ENCODE measurements at places on chromosomes 12 and 14.
A peak's percentile ranks its signal among the peaks of the same experiment; 100 is the strongest.

DNA sequence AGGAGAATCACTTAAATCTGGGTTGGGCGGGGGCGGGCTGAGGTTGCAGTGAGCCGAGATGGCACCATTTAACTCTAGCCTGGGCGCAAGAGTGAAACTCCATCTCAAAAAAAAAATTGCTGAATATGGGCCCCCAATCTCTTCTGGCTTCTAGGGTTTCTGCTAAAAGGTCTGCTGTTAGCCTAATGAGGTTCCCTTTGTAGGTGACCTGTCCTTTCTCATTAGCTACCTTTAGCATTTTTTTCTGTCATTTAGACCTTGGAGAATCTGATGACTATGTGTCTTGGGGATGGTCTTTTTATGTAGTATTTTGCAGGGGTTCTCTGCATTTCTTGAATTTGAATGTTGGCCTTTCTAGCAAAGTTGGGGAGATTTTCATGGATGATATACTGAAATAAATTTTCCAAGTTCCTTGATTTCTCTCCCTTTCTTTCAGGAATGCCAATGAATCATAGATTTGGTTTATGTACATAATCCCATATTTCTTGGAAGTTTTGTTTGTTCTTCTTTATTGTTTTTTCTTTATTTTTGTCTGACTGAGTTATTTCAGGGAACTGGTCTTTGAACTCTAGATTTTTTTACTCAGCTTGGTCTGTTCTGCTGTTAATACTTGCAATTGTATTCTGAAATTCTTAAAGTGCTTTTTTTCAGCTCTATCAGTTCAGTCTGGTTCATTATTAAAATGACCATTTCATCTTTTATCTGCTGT, 181.5 kb downstream of the TTC6 start:
- no peak for DNase-seq

DNA sequence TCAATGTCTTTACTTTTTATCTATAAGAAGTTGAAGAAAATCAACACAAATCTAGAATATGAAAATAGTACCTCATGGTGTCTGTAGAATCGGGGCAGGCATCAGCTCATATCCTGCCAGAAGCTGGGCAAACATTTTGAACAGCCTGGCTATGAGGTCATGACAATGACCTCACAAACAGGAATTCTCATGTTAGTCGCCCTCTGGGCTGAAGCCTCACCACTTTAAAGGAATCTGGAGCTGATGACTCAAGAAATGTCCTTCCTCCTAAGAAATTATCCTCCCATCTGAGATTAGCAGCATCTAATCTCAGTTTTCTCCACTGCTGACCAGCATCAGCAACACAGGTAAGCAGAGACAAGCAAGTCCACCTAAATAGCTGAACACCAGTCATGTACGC, 27.1 kb downstream of the CLIP1 start:
- no peak for DNase-seq

GRCh38 chr14:100747736-100748135, 21.0 kb downstream of the DLK1 start:
- no peak for DNase-seq

DNA sequence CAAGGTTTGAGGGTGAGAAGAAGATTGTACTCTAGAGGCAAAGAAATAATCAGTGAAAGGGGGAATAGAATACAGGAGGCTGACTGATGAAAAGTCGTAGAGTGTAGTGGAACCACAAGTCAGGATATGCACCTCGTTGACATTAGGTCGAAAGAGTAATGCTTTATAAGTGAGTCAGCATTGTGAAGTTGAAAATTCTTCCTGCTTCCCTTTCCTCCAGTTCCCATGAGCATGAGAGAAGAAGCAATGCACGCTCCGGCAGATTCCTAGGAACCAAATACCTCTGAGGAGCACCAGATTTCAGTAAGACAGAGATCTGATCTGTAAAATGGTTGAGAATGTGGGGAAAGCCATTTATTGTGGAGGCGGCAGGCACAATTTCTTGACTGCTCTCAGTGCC, 16.5 kb downstream of the CCER1 start:
- DNase-seq: no peak

DNA sequence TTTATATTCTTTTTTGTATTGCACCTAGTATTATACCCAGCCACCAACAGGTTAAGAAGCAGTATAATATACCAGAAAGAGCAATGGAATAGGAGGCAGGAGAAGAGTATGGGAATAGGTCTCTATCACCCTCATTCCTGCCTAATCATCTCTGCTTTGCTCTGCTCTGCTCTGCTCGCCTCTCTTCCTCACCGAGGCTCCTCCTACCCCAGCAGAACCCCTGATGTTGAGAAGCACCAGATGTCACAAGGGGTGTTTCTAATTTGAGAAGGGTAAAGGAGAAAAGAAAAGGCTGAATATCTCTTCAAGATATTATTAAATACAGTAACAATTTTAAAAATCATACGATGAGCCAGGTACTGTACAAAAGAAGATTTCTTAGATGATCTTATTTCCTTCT, 89.0 kb downstream of the STON2 start:
- no peak for DNase-seq

- DNase-seq: no peak
These were observed 456.2 kb downstream of the FOXG1 start for GRCh38 chr14:29222671-29223268.

DNA sequence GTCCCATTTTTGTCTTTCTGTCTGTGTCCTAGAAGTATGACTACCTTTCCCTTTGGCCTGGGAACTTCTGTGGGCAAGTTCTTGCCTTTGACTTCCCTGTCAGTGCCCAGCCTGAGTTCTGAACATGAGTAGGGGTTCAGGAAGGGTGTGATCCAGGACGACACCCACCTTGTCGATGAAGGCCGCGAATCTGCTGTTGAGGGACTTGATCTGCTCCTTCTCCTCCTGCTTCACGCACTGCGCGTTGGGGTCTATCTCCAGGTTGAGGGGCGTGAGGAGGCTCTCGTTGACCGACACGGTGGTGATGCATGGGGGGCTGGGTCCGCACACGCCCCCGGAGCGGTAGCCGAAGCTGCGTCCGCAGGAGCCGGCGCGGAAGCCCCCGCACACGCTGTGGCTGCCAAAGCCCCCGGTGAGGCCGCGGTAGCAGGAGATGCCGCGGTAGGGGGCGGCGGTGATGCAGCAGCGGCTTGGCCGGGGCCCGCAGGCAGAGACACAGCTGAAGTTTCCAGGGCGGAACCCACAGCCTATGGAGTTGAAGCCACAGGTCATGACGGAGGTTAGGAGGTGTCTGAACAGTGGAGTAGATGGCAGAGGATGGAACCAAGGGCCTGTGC, at the start of gene KRT83:
TSS of gene KRT83 (minus strand) at position 615 of the 617 bp plus-strand sequence. CDS start at position 552, 63 bp downstream.
- no peak for DNase-seq

GRCh38 chr14:95258156-95258555, 61.6 kb downstream of the CLMN start:
- no peak for DNase-seq

GRCh38 chr14:100669468-100669867, 57.2 kb upstream of the DLK1 start:
- DNase-seq: no peak

DNA sequence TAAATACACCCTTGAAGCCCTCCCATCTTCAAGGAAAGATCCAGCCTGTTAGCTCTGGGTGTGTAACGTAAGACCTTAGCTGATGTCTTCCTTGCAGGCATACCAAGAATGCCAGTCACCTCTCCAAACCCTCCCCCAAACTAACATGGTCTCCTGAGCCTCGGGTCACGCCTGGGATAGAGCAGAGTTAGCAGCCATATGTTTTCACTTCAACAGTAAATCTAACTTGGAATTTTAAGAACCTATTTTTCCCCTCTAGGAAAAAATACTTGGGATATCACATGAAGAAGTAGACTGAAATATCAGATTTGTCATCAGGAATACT, 27.9 kb downstream of the BCL2L14 start:
- DNase-seq: no peak

DNA sequence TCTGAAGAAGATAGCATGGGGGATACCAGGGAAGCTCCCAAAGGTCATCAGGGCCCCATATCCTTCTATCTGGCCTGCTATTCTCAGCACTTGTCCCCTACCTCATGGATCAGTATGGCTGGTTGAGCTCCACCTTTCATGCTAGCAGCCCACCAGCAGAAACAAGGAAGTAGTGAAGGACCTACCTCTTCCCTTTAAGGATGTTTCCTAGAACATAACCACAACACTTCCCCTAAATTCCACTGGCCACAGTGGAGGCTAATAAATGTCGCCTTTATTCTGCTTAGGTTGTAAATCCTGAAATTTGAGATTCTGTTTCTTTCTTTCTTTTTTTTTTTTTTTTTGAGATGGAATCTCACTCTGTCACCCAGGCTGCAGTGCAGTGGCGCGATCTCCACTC, 128.6 kb upstream of the PARP11 start:
- no peak for DNase-seq

DNA sequence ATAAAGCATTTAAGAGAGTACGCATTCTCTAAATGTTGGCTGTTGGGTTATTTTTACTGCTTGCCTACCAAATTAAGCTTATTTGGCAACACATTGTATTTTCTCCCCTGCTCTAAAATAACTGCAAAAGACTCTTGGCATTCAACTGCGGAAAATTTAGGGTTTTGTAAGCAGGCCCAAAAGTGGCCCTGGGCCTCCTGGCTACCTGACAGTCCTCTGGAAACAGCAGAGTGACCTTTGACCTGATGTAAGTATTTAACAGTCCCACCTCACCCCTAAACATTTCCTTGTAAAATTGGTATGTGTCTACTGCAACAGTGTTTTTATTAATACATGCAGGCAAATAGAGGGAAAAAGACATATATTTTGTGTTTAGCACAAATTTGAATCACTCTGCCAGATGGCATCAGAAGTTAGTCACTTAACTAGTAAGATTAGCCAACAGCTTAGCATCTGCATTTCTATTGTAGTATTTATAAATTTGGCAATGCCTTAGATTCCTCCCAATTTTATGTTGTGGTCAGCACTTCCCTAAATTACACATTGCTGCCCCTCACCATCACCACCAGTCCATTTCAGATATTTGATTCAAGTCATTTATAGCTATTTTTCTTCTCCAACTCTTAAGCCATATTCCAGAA, 11.2 kb downstream of the LLPH start:
- DNase-seq: no peak

DNA sequence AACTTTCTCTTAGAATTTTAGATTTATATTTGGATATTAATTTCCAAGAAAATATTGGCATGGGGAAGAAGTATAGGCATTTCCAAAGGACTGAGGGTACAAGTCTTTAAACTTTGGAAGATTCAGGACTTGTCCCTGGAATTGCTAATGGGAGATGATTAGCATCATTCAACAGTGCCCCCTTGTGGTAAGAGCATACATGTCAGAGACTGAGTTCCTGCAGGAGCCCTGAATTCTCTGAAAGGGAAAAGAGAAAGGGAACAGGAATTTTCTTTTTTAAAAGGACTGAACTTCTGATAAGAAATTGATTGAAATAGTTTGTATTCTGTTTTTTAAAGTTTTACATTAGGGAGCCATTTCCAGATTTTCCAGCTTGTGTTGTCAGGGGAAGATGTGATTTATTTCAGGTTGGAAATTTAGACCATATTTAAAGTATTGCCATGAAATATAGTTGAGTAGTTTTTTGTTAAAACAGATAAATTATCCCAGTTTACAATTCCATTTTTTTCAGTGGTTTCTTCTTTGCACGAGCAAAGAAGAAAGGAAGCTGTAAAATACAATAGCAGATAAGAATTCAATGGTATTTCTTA, 44.0 kb upstream of the REP15 start:
- peak; percentile 49 for DNase-seq

- DNase-seq: no peak
These were observed 9.6 kb downstream of the ISM2 start for GRCh38 chr14:77489041-77489440.

- DNase-seq: no peak
These were observed 15.7 kb upstream of the MAX start for GRCh38 chr14:65117769-65118745.

GRCh38 chr14:60634153-60634552, 15.1 kb downstream of the SIX1 start:
- no peak for DNase-seq

- DNase-seq: no peak
These were observed 193.4 kb upstream of the NOVA1 start for GRCh38 chr14:26791117-26791806.

GRCh38 chr12:107584563-107584962, 101.0 kb upstream of the PWP1 start:
- DNase-seq: no peak

- no peak for DNase-seq
These were observed 75.7 kb downstream of the DIP2B start for GRCh38 chr12:50580436-50580835.

DNA sequence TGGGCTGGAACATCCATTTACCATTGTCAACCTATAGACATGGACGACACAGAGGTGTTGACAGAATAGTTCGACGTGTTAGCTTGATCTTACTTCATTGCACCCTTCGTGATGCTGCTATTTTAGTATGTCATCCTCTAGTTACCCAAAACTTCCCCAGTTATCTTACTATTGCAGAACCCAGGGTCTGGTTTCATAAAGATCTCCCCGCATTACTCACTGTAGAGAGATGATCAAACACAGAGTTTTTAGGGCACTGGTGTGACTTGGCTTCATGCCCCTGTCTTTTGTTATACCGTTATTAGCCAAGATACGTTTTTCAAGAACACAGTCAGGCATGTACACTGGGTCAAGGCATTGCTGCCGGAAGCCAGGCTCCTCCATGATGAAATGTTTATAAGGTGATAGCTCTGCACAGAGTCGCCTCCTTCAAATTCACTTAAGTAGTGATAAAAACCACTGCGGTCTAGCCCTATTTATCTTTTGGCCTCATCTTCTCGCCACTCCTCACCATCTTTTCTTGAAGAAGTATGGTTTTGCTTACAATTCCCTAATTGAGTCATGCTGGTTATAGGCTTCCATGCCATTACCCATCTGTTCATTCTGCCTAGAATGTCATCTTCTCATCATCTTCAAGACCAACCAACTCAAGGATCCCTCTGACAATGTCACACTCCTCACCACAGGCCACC, 1127.9 kb downstream of the VRK1 start:
- DNase-seq: no peak

DNA sequence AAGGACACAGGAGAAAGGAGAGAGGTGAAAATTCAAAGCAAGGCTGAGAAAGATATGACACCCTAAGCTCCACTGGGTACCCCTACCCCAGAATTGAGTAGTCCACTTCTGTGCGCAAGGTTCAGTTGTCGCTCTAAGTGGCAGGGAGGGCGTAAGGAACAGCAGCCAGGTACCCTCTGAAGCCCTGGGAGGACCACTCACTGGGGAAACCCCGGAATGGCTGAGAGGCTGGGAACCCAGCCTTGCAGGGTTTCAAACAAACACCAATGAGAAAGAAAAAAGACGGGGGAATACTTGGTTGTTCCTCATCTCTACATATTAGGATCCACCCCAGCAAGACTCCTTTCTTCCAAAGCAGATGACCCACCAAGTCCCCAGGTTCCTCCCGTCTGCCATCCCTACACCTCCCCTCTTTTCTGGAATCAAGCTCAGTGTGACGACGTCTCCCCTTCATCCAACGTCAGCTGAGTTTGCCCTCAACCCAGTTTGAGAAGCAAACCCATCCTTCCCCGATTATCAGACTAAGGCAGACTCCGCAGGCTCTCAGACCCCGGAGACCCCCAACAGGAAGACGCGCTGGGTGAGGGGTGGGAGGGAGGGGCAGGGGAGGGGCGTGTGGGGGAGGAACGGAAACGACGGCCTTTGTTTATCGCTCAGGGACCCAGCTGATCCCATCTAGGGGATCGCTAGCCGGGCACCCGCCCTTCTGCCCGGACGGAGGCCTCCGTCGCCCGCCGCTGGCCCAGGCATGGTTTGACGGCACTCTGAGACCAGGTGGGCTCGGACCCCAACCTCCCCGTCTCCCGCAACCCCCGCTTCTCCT, 795 bp downstream of the LMBR1L start:
- DNase-seq: no peak

Measured in hypothalamus (tissue), 51 donors.